ENCODE measurements at places on chromosomes 1 and 21. TPM values are rescaled to one million over a fixed set of nuclear protein-coding genes. Genes with fewer than 3 reads are reported as not detected.

- H3K4me3 ChIP-seq: no peak overlapping the region
- H3K27ac ChIP-seq: no peak overlapping the region
- peaks cover 5% of the 10 kb centered on the region for H3K4me1 ChIP-seq
- H3K36me3 ChIP-seq: no peaks in the 10 kb centered on the region
- no peak for DNase-seq
These were observed 13.5 kb upstream of the AJAP1 start for GRCh38 chr1:4640931-4641330.

DNA sequence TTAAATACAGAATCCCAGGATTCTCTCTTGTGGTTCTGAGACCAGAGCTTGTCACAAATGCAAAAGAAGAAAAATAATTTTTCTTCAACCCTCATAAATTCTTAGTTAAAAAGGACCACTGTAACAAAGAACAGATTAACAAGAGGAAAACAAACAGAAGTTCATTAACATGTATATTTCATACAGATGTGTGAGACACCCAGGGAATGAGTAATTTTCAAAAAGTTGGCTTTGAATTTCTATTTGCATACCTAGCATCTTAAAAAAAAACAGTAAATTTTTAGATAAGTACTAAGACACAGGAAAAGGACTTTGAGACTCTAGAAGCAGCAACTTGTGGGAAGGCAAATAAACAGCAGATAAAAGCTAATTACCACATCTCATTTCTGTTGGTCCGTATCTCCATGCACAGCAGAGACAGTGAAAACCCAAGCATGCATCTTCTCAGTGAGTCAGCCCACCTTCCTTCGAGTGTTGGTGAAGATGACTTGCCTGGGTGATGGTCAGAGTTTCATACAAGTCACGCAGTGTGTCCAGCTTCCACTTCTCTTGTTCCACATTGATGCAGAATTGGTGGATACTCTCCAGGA, 399.9 kb upstream of the ADAMTS5 start:
- H3K4me3 ChIP-seq: no peak overlapping the region
- no peaks in the 10 kb centered on the region for H3K36me3 ChIP-seq
- H3K27ac ChIP-seq: no peak overlapping the region
- H3K4me1 ChIP-seq: peaks cover 8% of the 10 kb centered on the region
- no peak for DNase-seq

GRCh38 chr1:231248778-231249177, 7.8 kb downstream of the GNPAT start:
- peaks cover 5% of the 10 kb centered on the region for H3K4me1 ChIP-seq
- no peaks in the 10 kb centered on the region for H3K27me3 ChIP-seq

GRCh38 chr1:12179111-12179519, 12.3 kb downstream of the TNFRSF1B start:
- peaks cover 5% of the 10 kb centered on the region for H3K4me1 ChIP-seq
- H3K27ac ChIP-seq: no peak overlapping the region
- H3K36me3 ChIP-seq: no peaks in the 10 kb centered on the region
- DNase-seq: no peak
- H3K4me3 ChIP-seq: no peak overlapping the region
- no peaks in the 10 kb centered on the region for H3K27me3 ChIP-seq

- no peak for DNase-seq
- H3K36me3 ChIP-seq: no peaks in the 10 kb centered on the region
- H3K4me3 ChIP-seq: no peak overlapping the region
- peaks cover 29% of the 10 kb centered on the region for H3K4me1 ChIP-seq
- no peaks in the 10 kb centered on the region for H3K27me3 ChIP-seq
These were observed 34.7 kb upstream of the COL6A2 start for GRCh38 chr21:46063227-46063626.

- H3K27ac ChIP-seq: no peak overlapping the region
- H3K27me3 ChIP-seq: no peaks in the 10 kb centered on the region
- H3K4me3 ChIP-seq: no peak overlapping the region
- H3K4me1 ChIP-seq: no peaks in the 10 kb centered on the region
- DNase-seq: no peak
These were observed 2.7 kb upstream of the PHTF1 start for GRCh38 chr1:113761937-113762336.

- H3K4me3 ChIP-seq: no peak overlapping the region
- H3K36me3 ChIP-seq: no peaks in the 10 kb centered on the region
- no peaks in the 10 kb centered on the region for H3K4me1 ChIP-seq
- H3K27me3 ChIP-seq: no peaks in the 10 kb centered on the region
These were observed 70.6 kb upstream of the DYNLT5 start for GRCh38 chr1:66681686-66682085.

DNA sequence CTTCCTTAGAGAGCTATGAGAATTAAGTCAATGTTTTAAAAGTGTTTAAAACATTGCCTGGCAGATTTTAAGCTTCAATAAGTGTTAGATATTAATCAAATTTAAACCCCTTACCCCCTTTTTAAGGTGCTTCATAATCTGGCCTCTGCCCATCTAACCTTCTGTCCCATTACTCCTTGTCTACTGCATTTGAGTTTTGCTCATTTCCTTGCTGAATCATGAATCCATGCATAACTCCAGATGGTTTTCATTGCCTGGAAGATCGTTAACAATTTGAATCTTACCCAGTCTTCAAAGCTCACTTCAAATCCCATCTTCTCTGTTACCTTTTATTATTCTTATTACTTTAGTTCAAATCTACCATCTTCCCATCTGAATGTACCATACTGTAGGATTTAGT, 4.6 kb downstream of the HJV start:
- H3K4me1 ChIP-seq: peaks cover 2% of the 10 kb centered on the region
- H3K36me3 ChIP-seq: no peaks in the 10 kb centered on the region
- H3K4me3 ChIP-seq: no peak overlapping the region
- H3K27me3 ChIP-seq: no peaks in the 10 kb centered on the region
- no peak for DNase-seq

DNA sequence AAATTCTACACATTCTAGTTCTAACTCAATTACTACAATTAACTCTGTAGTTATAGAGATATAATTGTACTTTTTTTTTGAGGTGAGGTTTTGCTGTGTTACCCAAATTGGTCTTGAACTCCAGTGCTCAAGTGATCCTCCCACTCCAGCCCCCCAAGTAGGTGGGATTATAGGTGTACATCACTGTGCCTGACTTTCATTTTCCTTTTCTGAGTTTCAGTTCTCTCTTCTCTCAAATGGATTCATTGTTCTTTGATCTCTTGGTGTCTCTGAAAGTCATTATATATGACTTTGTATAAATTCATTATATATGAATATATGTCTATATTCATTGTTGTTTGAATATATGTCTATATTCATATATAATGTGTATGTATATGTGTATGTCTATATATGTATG, 74.0 kb upstream of the GALNT2 start:
- H3K36me3 ChIP-seq: no peaks in the 10 kb centered on the region
- no peaks in the 10 kb centered on the region for H3K27me3 ChIP-seq
- H3K27ac ChIP-seq: no peak overlapping the region
- H3K4me3 ChIP-seq: no peak overlapping the region

DNA sequence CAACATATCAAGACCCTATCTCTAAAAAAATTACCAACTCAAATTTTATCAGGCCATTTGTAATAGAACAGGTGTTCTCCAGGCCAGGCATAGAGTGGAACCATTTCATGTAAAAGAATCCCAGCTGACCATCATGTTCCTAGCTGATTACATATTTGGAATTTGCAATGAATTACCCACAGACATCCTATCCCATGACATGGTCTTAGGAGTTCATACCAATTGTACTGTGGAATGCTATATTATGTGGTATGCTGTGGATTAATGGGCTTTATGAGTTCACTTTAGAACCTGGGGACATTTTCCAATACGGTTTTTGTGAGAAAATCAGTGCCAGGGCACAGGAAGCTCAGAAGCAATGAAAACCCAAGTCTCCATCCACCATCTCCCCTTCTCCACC, 110.3 kb downstream of the ZNF281 start:
- H3K27ac ChIP-seq: no peak overlapping the region
- no peaks in the 10 kb centered on the region for H3K27me3 ChIP-seq
- DNase-seq: no peak
- H3K4me3 ChIP-seq: no peak overlapping the region
- no peaks in the 10 kb centered on the region for H3K36me3 ChIP-seq

DNA sequence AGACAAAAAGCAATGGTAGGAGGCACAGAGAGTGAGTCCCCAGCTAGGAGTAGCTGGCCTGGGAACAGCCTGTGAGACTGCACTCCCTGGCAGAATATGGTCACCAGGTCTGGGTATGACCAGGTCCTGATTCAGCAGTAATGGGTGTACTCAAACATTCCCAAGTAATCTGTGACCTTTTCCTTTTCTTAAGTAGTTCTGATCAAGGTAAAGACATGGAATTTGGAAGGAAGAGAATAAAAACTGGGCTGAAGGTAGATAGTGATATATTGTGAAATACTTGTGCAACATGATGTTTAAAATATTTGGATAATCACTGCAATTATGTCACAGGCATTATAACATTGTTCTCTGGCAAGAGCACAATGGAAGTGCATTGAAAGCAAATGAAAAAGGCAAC, 147.2 kb upstream of the DPYD start:
- H3K27ac ChIP-seq: no peak overlapping the region
- H3K27me3 ChIP-seq: no peaks in the 10 kb centered on the region
- H3K4me3 ChIP-seq: no peak overlapping the region
- no peak for DNase-seq
- no peaks in the 10 kb centered on the region for H3K36me3 ChIP-seq
- no peaks in the 10 kb centered on the region for H3K4me1 ChIP-seq

DNA sequence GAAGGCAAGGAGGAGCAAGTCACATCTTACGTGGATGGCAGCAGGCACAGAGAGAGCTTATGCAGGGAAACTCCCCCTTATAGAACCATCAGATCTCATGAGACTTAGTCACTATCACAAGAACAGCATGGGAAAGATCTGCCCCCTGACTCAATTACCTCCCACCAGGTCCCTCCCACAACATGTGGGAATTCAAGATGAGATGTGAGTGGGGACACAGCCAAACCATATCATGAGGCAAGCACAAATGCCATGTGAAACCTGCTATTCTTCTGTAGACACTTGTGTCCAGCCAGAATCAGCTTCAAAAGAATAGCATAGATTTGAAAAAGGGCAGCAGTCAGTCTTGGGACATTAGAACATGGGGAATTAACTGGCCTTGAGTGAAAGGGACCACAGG, 32.2 kb upstream of the UBE2U start:
- H3K4me3 ChIP-seq: no peak overlapping the region
- H3K27ac ChIP-seq: no peak overlapping the region
- no peaks in the 10 kb centered on the region for H3K27me3 ChIP-seq

GRCh38 chr1:43074244-43074643, 97.8 kb downstream of the EBNA1BP2 start:
- peaks cover 2% of the 10 kb centered on the region for H3K4me1 ChIP-seq
- no peak overlapping the region for H3K4me3 ChIP-seq
- no peaks in the 10 kb centered on the region for H3K36me3 ChIP-seq
- no peak overlapping the region for H3K27ac ChIP-seq
- no peak for DNase-seq

DNA sequence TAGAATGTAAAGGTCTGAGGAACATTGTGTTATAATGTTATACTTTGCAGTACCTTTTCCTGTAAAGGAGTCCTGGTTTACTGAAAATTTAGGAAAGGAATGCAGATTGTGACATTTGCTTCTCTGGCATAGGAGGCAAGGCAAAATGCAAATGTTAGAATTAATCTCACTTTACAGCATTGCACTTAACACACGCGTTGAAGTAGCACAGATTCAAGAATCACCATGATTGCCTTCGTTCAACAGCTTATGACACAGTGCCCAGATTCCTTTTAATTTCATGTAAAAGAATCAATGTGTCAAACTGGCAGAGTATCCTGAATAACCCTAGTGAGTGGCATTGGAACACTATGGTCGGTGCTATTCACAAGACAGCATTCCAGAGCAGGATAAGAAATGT, 47.4 kb downstream of the RGS7 start:
- no peak overlapping the region for H3K27ac ChIP-seq
- no peaks in the 10 kb centered on the region for H3K27me3 ChIP-seq
- no peaks in the 10 kb centered on the region for H3K36me3 ChIP-seq
- no peak for DNase-seq

DNA sequence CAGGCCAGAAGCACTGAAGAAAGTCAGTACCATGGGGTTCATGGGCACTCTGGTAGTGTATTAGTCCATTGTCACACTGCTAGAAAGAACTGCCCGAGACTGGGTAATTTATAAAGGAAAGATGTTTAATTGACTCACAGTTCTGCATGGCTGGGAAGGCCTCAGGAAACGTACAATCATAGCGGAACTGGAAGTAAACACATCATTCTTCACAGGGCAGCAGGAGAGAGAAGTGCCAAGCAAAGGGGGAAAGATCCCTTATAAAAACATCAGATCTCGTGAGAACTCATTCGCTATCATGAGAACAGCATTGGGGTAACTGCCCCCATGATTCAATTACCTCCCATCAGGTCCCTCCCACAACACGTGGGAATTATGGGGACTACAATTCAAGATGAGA, 20.2 kb upstream of the ROR1 start:
- no peaks in the 10 kb centered on the region for H3K27me3 ChIP-seq
- no peaks in the 10 kb centered on the region for H3K4me1 ChIP-seq
- no peak for DNase-seq
- H3K27ac ChIP-seq: no peak overlapping the region
- no peak overlapping the region for H3K4me3 ChIP-seq

DNA sequence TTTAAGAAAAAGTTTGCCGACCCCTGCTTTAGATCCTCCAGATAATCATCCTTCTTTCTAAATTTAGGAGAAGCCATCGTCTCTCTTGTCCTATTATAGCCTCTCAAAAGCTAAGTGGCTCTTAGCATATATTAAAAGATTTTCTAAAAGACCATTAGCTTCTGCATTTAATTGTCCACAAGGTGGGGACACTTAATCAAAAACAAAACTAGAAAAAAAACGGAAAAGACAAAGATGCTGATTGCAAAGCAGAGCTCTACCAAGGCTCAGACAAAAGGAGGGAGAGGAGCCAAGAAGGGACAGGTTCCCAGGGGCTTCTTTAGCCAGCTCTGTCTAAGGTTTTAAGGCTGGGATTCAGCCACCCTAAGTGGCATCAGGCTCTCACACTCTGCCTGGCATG, 128.3 kb upstream of the HMGB4 start:
- H3K4me3 ChIP-seq: no peak overlapping the region
- no peak for DNase-seq
- H3K4me1 ChIP-seq: no peaks in the 10 kb centered on the region
- no peak overlapping the region for H3K27ac ChIP-seq

NUF2 gene
- polyA plus RNA-seq: 0.47 TPM

DNASE2B gene
- not detected for polyA plus RNA-seq

MACF1 gene
- polyA plus RNA-seq: 93.6 TPM

NUDT17 gene
- polyA plus RNA-seq: 4.8 TPM

C1QTNF12 gene
- polyA plus RNA-seq: 1.2 TPM

IL6R gene
- polyA plus RNA-seq: 9.1 TPM

UMODL1 gene
- not detected for polyA plus RNA-seq

OXCT2 gene
- 1.1 TPM for polyA plus RNA-seq

KIF26B gene
- 0.37 TPM for polyA plus RNA-seq

RHOU gene
- polyA plus RNA-seq: 21.3 TPM

THAP3 gene
- 33.6 TPM for polyA plus RNA-seq

Data from ovary (tissue), 10 donors.